ENCODE measurements at places on chromosomes 2 and 18.

- DNase-seq, result no peak
Measured at GRCh38 chr18:21069468-21069867, 42.1 kb downstream of the ROCK1 start.

- DNase-seq, result peak; percentile 64
Measured at GRCh38 chr2:105683011-105683492, 61.7 kb upstream of the NCK2 start.

DNA sequence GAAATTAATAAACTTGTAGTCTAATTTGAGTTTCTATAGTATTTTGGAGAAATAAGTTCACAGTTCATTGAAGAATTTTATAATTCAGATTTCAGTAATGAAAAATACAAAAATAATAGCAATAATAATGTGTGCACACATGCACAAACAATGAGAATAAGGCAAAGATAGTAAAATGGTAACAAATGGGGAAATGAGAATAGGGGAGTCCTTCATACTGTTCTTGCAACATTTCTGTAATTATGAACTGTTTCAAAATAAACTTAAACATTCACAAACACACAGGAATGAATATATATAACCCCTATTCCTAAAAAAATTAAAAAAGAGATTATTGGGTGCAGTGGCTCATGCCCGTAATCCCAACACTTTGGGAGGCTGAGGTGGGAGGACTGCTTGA lies 63.9 kb downstream of the SPRED2 start:
- DNase-seq, result no peak

- DNase-seq, result peak; percentile 32
Measured at GRCh38 chr2:47310801-47311560, 92.0 kb upstream of the MSH2 start.

DNA sequence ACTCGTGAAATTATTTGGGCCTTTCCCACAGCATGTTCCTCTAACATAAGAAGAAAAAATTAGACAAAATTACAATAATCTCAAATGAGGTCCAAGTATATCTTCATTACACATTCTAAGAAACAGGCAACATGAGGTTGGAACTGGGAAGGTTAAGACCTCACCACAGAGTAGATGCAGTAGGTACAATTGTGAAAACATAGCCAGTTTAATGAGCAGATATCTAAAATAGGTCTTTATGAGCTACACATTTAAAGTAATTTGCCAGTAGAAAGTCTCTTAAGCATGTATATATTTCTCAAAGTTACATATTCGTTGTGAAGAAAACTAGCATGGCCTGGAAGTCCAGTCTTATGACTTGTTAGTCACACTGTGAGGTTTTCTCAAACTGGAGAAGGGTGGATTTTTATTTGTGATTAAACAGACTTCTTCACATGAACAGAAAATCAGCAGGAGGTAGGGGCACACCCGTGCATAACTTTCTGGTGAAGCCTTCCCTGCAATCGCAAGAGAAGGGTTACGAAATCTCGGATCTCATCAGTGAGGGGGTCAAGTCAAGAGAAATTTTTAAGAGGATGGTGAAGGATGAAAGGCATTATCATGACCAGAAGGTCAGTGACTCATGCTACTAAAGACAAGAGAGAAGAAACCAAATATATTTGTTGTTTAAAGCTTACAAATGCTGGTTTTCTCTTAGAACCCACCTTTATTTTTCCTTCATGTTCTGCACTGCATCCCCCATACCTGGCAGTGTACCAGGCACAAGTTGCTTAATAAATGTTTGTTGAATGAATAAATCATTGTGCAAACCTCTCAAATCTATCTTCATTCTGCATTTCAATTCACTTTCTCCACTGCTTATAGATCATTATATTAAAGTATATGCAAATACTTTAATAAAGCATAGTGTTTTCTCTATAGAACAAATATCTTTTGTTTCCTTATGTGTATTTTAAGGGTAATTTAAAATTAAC lies 5.1 kb upstream of the RAB27B start:
- no peak for DNase-seq

DNA sequence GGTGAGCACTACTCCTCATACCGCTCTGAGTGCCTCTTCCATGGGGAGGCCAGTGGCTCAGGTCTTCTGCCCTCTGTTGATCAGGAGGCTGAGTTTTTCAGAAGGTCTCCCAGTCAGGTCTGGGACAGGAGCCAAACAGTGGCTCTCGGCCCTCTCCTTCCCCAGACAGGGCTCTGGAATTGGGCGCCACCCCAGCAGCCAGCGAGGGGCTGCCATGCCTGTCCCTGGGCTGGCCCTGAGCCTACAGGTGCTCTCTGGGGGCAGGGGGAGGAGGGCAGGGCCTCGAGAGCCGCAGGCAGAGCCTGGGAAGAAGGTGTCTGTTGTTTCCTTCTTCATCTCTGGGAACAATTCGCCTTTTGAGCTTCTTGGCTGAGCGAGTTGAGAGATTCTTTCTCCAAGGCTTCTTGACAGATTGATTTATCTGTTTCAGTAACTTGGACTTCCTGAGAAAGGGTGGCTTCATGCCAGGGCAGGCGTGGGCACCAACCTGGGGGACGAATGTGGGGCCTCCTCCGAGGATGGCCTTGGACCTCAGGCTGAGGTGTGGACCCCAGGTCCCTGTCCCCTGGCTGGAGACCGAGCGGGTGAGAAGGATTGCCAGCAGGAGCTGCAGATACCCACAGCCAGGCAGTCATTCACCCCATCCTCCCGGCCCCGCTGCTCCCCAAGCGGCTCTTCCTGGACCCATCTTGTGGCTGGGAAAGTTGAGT lies 64.7 kb upstream of the GLI2 start:
- no peak for DNase-seq
